ENCODE measurements at places on chromosomes 16 and 17. TPM values are rescaled to one million over a fixed set of nuclear protein-coding genes. Genes with fewer than 3 reads are reported as not detected.

The KRT9 gene
- not detected for total RNA-seq

- DNase-seq: no peak
These were observed 25.1 kb downstream of the UNK start for GRCh38 chr17:75809631-75810111.

The OSGIN1 gene
- 3.8 TPM for total RNA-seq

The ZNF750 gene
- not detected for total RNA-seq

DNA sequence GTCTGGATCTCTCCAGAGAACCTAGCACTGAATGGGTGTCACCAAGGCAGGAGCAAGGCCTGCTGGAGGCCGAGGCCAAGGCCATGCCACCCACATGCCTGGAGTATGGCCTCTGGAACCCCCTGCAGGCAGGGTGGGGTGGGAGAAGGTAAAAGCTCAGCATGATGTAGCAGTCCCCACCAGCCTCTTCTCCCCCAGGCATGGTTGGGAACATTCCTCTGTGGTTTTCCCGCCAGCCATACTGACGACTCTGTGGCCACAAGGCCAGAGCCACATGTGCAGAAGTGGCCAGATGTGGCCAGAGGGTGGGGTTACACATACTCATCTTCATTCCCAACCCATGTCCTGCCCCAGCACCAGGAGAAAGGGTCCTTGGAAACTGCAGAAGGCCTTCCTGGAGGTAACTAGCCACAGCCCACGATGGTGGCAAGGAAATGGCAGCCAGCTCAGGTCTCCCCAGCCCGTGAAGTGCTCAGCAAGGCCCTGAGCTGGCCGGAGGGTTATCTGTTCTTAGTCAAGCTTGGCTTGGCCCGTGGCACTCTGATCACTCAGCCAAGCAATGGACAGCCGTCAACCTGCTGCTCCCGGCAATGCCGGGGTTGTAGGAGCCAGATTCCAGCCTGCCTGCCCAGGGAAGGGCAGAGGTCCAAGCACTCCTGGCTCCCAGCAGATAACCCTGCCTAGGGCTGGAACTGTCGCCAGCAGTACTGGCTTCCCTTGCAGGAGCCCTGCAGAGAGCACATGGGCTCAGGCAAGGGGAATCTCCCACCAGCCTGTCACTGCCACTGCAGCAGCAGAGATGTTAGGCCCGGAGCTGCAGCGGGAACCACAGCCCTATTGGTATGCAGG lies 26.1 kb downstream of the HDAC5 start:
- DNase-seq: no peak

The MYO18A gene
- total RNA-seq: 27.8 TPM

DNA sequence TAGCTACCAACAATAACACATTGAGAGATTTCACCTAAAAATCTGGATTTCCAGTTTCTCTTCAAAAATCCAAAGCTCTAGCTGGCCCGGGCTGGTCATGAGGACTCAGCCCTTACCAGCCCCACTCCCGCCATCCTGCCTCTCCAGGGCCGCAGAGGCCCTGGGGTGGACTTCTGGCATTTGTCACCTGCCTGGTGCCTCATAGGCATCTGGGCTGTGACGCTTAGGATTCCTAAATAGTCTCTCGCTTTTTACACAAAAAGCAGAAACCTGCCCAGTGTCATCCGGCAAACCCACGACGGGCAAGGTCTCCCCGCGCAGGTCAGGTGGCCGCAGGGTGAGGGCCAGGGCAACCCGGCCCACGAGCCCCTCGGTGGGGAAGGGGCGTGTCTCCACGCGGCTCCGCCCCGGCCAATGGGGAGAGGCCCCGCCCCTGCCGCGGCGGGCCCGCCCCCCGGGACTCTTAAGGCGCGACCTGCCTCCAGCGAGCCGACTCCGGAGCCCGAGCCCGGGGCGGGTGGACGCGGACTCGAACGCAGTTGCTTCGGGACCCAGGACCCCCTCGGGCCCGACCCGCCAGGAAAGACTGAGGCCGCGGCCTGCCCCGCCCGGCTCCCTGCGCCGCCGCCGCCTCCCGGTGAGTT lies at the start of gene VASN:
Gene VASN (plus strand): TSS at position 492 of the 644 bp plus-strand sequence. CDS start 9,030 bp downstream, outside the sequence.
- DNase-seq: peak; percentile 88

All from pancreas (tissue), 10 donors.